ENCODE measurements at places on chromosomes 6 and 20.
A peak's percentile ranks its signal among the peaks of the same experiment; 100 is the strongest.

DNA sequence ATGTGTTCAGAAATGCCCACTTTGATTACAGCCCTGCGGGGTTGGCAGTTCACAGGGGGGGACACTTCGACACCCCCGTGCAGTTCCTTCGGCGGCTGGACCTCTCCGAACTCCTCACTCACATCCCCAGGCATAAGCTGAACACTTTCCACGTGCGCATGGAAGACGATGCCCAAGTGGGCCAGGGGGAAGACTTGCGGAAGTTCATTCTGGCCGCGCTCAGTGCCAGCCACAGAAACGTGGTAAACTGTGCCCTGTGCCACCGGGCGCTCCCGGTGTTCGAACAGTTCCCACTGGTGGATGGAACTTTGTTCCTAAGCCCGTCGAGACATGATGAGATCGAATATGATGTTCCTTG lies 32.1 kb downstream of the HECA start:
- no peak for DNase-seq

DNA sequence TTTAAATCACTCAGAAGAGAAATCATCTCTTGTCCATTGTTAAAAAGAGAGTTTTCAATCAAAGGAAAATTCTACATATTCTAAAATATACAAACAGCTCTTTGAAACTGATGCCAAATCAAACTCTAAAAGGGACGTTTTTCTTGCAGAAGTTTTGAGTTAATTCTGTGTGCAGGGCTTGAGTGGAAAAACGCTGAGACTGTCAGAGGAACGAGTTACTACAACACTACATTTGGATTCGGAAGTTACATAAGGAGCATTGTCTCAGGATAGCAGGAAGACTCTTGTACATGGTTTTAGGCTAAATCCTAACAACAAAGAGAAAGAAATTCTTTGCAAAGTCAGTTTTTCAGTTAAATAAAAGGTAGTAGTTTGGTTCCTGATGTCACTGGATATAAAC lies 155.7 kb upstream of the SUPT3H start:
- DNase-seq: peak; percentile 48

DNA sequence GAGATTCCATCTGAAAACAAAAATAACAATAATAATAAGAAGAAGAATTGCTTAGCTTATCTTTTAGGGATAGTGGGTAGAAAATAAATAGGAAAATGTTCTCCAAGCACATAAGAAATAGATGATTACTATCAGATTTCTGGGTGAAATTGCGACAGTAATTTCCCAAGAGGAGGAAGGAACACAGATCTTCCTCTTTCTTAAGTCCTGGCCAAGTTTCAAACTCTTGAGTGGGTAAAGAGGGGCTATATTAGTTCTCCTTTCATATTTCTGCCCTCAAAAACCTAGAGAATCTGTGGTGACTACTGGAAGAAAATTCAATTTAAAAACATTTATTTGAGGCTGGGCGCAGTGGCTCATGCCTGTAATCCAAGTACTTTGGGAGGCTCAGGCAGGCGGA lies 63.7 kb downstream of the PHACTR2 start:
- DNase-seq: no peak

- DNase-seq: no peak
These were observed 265.0 kb downstream of the TENT5A start for GRCh38 chr6:81487489-81487888.

GRCh38 chr6:35506536-35506935 lies 6.2 kb downstream of the TULP1 start:
- DNase-seq: no peak

DNA sequence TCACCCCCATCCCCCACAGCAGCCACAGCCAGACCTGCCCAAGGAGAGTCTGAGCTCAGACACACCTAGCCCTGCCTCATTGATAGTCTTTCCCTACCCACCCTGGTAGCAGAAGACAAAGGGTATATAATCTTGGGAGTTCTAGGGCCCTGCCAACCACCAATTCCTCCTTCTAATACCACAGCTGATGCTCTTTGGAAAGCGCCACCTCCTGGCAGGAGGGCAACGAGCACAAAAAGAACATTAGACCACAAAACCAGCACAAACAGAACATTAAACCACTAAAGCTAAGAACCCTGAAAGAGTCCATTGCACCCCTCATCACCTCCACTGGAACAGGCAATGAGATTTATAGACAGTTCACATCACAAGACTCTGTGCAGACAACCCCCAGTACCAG lies 195.8 kb upstream of the FUT9 start:
- DNase-seq: no peak

DNA sequence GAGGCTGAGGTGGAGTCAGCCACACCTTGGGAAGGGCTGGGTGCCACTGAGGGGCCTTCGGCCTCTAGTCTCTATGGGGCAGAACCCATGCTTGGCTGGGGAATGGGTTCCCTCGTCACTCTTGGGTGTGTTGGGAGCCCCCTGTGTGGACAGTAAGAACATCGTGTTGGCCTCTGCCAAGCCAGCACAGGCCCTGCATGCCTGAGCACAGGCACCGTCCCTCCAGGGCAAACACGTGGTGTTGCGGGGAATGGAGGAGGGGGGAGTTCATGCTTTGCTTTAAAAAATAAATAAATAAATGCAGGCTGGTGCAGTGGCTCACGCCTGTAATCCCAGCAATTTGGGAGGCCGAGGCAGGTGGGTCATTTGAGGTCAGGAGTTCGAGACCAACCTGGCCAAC lies 63.0 kb downstream of the EZR start:
- no peak for DNase-seq

- DNase-seq: peak; percentile 51
These were observed 145.2 kb downstream of the CEBPB start for GRCh38 chr20:50335866-50336265.

GRCh38 chr6:54493138-54493537 lies 184.9 kb downstream of the TINAG start:
- peak; percentile 65 for DNase-seq

DNA sequence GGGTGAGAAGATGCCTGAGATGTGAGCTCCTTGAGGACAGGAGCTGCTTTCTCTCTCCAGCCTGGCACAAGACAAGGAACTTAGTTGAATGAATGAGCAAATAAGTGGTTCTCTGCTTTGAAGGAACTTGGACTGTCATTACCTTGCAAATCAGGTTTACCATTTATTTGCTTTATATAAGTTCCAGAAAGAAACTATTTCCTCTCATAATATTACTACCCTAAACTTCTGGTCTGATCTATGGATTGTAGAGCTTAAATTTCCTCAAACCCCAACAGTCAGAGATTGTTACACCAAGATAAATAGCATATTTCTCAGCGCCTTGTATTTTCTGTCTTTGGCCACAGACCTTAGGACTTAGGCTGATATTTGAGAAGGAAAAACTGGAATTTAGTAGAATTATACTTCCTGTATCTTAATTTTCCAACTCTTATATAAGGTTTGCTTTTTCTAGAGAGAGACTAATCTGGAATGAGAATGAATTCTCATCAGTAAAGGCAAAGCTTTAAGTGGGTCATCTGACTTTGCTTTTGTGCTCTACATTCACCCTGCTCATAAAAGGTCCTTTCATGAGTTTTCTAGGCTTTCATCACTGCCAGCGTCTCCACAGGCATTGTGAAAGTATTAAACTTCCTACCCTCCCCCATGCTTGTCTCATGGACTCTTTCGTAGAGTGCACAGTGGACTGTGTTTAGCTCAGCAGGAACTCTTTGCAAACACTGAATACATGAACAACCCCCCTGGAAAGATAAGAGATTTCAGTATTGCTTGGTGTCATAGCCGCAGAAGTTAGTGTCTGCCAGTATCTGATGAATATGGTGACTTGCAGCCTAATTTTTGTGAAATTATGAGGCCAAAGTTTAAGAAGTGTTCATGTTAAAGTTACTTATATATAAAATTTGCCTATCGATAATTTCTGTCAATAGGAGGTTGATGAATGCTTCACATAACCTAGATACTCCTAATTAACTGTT lies 74.0 kb downstream of the PTPRA start:
- DNase-seq: peak; percentile 48

DNA sequence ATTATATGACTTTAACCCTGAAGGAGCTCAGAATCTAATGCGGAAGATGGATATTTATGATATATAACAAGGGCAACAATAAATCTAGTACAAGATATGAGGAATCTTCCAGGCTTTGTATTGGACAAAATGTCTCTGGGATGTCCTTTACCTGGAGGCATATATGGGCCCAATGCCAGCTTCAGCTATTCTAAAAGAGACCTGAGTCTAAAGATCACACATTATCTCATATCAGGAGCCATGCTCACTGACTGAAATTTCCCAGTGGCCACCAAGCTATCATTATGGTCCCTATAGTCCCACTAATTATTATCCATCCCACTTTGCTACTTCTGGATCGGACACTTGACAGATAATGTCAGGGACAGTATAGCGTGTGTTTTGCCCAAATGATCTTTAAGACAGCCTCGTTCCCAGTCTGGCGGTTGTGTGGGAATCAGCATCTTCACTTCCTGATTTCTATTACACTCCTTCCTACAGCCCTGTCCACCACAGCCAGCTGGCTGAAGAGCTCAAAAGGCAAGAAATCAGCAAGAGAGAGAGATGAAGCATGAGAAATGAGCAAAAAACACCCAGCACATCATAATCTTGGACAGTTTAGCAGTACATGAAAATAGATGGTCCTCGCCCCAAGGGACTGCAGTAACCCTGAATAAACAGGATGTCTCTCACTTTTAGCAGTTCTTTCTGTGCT lies 34.9 kb downstream of the KLHL31 start:
- DNase-seq: no peak

- DNase-seq: peak; percentile 60
These were observed 49.9 kb downstream of the AIG1 start for GRCh38 chr6:143110572-143110971.

DNA sequence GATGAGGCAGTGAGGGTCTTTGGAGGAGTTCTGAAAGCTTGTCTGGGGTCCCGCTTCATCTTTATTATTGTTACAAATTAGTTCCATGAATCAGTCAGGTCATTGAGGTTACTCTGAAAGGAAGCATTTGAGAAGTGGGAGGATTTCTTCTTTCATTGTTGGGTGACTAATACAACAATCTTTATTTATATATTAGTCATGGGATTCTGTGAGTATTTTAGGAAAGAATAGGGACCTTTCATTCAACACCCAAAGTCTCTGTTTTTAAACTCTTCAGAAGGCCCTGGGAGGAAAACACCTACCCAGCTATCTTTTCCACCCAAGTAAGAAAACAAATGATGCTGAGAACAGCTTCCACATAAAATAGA lies 98.3 kb downstream of the SOD2 start:
- DNase-seq: peak; percentile 70

- DNase-seq: peak; percentile 85
These were observed 483 bp downstream of the NCOA6 start for GRCh38 chr20:34824806-34825529.

- DNase-seq: no peak
These were observed 110.3 kb downstream of the CDC5L start for GRCh38 chr6:44497807-44498206.

DNA sequence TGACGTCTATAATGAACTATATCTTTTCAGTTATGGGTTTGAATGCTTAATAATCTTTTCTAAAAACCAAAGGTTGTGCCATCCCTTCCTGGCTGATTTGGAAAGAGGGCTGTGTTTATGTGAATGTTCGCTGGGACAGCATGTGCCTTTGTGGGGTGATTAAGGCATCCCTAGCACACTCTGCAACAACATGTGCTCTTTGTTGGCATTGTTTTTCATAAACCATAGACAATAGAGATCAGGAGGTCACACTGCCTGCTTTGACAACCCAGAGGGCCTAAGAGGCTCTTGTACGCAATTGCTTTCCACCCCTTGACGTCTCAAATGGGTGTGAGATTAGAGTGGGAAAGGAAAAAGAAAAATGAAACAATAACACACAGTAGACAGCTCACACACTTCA lies 116.0 kb downstream of the LRRC1 start:
- DNase-seq: no peak

Data from adipocyte (in vitro differentiated cells).